ENCODE measurements at places on chromosomes 5 and 9.

DNA sequence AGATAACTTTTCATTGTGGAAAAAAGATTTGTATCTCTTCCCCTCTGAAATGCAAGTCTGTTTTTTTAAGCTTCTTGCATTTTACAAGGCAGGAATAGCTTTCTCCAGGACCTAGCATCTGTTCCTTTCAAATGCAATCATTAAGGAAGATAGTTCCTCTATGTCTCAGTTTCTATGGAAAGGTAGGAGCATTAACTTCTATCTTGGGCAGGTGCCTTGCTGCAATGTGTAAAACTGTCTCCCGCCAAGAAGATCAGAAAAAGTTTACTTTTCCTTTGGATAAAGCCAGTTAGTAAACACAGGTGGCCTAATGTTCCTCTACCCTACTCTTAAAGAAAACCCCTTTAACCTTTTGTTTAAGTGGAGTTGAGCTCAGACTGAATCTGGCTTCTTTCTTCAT, 560.6 kb upstream of the CYLC2 start:
- DNase-seq: no peak

- DNase-seq: no peak
Measured at GRCh38 chr5:139664086-139664693, 16.0 kb downstream of the CXXC5 start.

DNA sequence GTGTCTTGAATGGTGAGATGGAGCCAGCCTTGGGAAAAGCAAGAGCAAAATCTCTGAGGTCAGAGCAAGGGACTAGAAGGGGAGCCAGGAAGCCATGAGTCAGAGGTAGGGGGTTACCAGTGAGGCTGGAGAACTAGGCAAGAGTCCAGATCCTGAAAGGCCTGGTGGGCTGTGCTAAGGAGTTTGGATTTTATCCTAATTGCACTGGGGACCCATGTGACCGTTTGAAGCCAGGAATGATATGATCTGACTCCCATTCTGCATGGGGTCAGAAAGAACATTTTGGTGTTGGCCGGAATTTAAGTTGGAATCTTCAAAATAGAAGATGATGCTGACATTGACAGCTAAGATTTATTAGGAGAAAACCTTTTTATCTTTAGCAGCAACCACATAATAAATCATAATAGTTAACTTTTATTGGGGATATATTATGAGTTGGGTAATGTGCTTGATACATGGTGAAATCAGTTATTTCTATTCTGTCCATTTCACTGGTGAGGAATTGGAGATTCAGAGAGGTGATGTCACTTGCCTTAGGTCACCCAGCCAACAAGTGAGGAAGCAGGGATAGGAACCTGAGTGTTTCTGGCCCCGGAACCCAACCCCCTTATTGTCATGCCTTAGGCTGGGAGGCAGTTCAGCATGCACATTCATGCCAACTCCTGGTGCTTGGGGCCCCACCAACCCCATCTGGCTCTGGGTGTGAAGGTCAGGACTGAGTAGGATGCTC, 61.5 kb upstream of the RARS1 start:
- DNase-seq: no peak

DNA sequence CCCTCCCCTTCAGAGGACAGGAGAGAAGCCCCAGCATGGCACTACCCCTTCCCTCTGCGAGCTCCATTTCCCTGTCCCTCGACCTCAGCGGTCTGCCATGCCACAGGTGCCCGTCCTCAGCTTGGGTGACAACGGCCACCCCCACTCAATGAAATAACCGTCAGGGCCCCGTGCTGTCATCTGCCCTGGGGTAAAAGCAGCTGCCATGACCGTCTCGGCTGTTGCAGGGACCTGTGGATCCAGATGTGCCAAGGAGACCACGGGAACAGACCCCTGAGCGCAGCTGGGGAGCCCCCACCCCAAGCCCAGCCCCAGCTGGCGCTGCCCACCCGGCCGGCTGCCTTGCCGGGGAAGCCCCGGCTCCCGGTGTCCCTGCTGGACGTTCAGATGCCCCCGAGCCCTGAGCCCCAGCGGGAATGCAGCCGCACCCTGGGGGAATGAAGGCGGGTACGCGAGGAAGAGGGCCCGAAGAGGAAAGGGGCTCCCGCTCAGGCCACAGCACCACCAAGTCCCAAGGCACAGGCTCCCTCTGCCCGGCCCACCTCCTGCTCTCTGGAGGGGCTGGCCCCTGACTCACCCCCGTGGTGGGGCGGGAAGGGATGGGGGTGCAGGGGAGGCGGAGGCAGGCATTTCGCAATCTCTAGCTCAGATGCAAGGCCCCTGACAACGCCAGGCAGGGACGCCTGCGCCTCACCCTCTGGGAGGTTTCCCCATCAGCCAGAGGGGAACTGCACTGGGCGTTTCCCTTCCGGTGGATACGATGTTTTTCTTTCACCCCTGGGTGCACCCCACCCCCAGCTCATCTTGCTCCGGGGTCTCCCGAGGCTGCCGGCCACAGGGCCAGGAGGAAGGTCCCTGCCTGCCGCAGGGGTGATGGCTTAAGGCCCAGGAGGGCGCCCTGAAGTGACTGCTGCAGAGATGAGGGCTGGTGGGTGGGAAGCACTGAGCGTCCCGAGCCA, 49.2 kb downstream of the NACC2 start:
- DNase-seq: no peak

GRCh38 chr9:136110082-136111061, 8.3 kb downstream of the TMEM250 start:
- no peak for DNase-seq

GRCh38 chr9:134182554-134183085, 18.3 kb upstream of the RNU6ATAC start:
- no peak for DNase-seq

GRCh38 chr9:111034170-111034897, 3.9 kb downstream of the LPAR1 start:
- no peak for DNase-seq

DNA sequence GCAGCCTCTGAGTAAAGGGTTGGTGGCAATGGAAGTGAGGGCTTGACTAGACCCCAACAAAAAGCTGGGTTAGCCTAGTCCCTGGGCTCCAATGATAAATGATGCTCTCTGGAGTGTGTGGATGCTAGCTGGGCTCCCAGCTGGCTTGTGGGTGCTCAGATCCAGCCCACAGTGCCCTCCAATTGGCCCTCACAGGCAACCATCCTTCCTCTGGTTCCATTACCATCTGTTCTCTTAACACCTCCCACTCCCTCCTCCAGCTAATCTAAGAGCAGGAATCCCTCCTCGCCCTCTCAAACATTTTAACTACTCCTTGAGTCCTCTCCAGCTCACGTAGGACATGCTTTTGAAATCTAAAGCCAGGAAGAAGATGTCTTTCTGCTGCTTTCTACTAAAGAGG, 25.2 kb upstream of the FRMD3 start:
- no peak for DNase-seq

- DNase-seq: no peak
Measured at GRCh38 chr5:98705841-98706240, 67.6 kb upstream of the RGMB start.

- DNase-seq: no peak
Measured at GRCh38 chr9:79233542-79233941, 338.2 kb upstream of the TLE4 start.

DNA sequence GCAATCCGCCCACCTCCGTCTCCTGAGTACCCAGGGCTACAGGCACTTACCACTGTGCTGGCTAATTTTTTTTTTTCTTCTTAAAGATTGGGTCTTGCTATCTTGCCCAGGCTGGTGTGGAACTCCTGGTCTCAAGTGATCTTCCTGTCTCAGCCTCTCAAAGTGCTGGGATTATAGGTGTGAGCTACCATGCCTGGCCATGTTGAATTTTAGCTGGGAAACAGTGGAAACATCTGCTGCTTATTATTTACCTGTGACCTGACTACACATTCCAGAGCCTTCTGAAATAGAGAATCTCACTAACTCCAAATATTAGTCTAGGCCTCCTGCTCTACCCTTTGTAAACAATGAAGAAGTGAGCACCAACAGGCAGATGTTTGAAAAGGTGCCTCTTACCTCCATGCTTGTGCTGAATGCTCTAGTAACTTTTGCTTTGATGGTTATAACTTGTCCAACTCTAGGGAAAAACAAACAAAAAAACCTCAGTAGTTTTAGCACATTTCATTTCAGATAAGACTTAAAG, 22.5 kb downstream of the ACOT12 start:
- no peak for DNase-seq

- no peak for DNase-seq
Measured at GRCh38 chr5:58392496-58392895, 67.4 kb downstream of the PLK2 start.

GRCh38 chr5:125064621-125065438, 318.4 kb upstream of the ZNF608 start:
- no peak for DNase-seq

DNA sequence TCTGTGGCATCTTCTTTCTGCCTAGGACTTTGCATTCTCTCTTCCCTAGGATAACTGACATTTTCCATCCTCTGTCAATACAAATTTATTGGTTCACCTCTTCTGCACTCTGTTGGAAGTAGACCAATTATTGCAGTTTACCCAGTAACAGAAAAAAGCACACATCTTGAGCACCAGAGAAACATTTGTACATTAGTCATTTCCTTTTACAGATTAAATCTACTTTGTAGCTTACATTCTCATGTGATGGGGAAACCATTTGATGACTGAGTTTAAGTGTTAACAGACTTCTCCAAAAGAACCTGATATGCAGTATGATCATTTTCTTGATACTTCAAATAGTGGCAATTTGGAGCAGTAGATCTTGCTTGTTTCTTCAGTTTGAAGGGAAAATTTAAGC, 1098.8 kb downstream of the DTWD2 start:
- no peak for DNase-seq

DNA sequence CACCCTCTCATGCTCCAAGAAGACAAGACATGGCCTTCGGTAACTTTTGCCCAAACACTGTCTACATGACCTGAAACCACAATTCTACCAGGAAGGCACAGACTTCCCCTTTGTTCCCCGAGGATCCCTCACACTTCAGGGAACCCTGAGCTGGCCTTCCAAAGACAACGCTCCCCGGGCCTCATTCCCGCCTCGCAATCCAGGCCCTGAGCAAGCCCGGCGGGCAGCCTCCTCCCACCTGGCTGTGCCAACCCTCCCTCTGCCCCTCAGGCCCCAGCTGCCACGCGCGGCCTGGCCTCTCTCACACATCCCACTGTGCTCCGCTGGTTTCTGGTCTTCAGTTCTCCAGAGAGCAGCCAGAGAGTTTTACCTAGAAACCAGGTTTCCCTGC, 7.3 kb downstream of the QSOX2 start:
- no peak for DNase-seq

GRCh38 chr5:150081541-150082283, 4.6 kb downstream of the CSF1R start:
- DNase-seq: no peak

- DNase-seq: no peak
Measured at GRCh38 chr5:144139586-144139985, 30.9 kb downstream of the YIPF5 start.

DNA sequence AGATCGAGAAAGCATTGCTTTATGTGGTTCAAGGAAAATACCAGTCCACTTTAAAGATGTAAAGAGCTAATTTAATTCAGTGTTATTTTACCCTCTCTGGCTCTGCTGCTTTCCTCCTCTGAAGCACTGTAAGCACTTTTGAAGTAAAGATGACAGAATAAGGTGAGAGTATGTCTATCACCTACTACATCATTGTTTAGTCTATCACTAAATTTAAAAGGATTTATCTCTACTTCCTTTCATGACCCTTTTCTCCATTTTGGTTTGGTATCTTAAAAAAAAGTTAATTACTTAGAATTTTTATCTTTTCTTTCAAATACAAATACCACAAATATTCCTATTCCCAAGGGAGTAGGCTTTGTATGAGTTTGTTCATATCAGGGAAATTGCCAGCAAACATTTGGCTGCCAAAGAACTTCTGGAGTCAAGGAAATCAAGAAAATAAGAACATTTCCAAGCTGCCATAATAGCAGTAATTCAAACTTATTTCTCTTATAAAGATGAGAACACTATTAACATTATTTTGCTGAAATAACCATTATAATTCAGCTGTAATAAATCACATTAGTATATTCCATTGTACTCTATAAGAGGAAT, 77.8 kb downstream of the SLC38A9 start:
- DNase-seq: no peak

DNA sequence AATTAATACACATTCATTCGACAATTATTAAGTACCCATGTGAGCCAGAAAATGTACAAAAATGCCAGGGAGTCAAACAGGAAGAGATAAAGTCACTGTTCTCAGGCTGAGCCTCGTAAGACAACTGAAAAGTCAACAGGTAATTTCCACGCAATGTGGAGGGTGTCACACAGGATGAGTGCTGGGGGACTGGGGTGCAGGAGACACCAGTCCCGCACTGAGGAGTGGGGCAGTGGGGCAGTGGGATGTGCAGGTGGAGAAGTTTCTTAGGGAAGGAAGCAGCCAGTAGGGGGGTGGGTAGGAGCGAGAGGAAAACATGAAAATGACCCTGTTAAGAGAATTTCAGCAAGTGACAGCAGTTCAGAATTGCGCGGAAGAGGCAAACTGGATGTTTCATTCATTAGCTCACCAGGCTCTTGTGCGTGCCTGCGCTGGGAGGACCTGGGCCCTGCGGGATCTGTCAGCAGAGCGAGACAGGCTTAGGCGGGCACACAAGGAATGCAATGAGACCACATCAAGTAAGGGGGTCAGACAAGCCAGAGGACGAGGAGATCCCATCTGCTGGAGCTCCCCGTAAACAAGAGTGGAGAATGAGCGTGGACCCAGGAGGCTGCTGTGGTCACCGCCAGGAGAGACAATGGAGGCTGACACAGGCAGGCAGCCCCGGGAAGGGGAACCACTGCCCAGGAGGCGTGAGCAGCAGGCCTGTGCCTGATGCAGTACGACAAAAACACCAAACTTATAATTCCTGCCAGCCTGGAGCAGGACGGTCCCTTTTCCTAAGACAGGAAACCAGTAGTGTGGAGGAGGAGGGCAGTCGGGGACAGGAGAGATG, 21.0 kb downstream of the CAMSAP1 start:
- DNase-seq: peak; percentile 41

DNA sequence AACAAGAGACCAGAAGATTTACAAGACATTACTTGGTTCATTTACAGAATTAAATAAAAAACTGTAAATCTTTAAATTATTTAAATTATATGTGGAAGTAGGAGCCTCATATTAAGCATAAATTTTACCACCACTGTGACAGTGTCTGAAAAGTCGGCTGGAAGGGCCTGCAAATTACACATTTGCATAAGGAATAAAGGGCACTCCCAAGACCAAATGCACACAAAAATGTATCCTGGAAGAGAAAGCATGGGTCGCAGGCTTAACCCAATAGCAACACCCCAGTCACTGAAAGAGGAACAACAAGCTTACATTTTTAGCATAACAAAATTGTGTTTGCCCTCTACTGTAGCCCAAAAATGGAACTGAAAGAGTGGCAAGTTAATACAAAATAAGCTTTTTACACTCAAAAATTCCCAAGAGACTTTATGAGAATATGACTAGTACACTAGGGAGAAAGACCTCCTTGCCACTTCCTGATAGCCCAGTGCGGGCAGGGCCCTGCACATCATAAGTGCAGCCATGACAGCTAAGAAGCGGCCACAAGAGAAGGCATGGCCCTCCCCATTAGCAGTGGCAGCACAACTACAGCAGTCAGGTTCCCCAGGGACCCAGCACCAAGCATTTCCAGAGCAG, 482.0 kb downstream of the DTWD2 start:
- DNase-seq: no peak

DNA sequence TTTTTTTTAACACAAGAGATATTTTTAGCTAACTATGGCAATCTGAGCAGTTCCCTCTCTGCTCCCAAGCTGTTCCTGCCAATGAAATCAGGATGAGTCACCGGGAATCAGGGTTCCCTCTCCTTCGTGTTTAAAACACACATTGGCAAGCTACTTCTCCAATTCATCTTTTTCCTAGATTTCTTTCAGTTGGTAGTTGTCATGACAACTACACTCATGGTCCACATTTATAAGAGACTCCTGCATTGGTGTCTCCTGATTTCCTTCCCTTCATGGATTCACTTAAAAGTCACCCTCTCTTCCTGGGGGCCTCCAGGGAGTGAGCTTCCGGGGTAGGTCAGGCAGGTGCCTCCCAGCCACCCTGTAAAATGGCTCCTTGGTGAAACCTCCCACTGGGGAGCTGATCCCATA, 72.3 kb upstream of the NIPAL4 start:
- DNase-seq: peak; percentile 32
